CD4-positive, alpha-beta T cell treated with Interleukin-2 at 100 ng/mL for 4 hours (primary cell): ENCODE measurements at places on chromosomes 1 and 21.

DNA sequence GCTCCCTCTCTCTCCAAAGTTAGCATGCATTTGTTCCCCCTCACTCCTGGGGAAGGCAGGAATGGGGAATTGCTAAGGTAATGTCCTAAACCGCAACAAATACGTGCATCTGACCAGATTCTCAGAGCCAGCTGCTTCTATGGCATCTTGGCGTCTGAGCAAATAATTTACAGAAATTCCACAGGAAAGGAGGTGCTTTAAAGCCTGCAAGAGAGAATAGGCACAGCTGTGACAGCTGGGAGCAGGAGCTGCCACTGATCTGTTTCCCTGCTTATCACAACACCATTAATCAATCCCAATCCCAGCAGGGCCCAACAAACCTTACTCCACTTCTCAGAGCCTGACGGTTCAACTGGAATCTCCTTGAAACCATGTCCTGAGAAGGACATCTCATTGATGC lies 83.5 kb upstream of the ZNF281 start:
- no peak for DNase-seq

GRCh38 chr1:87169263-87169910 lies 159.3 kb upstream of the LMO4 start:
- no peak for DNase-seq

GRCh38 chr1:2637442-2638145 lies 4.8 kb upstream of the MMEL1 start:
- DNase-seq = no peak

GRCh38 chr1:50787266-50787665 lies 172.8 kb downstream of the FAF1 start:
- DNase-seq = no peak

DNA sequence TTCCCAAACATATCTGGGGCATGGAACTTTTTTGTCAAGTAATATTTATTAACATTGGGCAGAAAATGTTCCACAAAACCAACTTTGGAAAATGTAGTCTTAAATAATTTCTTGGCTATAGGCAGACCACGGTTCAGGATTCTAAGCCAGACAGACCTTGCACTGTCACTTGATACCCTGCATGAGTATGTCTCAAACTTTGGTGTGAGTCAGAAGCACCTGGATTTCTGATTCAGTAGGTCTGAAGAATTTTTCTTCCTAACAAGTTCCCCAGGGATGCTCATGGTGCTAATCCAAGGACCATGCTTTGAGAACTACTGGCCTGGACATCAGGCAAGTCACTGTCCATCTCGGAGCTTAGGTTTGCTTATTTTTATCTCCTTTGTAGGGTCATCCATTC lies 562.0 kb downstream of the PLPP3 start:
- DNase-seq = no peak

DNA sequence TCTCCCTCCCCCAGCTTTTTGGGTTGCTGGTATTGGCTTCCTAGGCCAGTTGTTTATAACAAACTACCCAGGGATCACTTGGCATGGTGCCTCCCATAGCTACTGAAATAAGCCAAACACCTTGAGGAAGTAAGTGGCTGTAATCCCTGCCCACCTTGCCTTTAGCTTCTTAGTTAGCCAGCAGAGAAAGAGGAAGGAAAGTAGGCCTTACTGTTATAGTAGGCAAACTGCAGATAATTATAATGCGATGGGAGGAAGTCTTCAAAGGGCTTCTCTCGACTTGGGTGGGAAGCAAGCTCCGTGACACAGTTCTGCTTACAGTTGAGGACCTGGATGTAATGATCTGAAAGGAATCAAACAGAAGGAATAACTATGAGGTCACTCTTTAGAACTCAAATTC lies 8.2 kb downstream of the P3H1 start:
- DNase-seq = no peak

GRCh38 chr1:178694923-178695525 lies 30.0 kb upstream of the RALGPS2 start:
- DNase-seq = no peak

GRCh38 chr1:86975993-86976550 lies 61.6 kb downstream of the HS2ST1 start:
- DNase-seq = no peak

DNA sequence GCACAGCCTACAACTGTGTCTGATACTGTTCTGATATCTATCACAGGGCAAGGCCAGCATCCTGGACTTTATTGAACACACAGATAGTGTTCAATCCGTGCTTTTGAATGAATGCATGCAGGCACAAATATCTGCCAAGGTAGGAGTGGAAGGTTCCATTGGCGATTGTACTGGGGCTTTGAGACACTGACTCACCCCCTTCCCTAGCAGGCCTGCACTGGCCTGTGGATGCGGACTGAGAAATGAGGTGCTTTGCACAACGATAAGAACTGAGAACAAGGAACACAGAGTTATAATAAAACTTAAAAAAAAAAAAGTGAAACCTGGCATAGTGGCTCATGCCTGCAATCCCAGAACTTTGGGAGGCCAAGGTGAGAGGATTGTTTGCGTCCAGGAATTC lies 62.4 kb upstream of the NGF start:
- DNase-seq = no peak

DNA sequence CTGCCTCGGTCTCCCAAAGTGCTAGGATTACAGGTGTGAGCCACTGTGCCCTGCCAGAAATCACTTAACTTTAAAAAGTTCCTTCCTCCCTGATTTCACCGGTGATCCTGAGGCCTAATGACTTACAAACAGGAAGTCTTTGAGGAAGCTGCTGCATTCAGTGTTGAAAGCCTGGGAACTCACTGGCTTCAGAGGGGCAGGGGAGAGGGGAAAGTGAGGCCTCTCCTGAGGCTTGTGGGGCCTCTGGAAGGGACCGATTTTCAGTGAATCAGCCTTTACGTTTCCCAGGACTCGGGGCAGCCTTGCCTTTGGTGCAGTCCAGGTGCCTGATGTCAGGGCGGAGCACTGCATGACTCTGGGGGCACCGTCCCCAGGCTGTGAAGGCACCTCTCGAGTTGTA lies 30.1 kb upstream of the ARHGEF10L start:
- no peak for DNase-seq

- DNase-seq = no peak
Observed at GRCh38 chr1:195345149-195345548, 1263.1 kb downstream of the KCNT2 start.

GRCh38 chr1:15446212-15446611 lies 8.0 kb downstream of the CTRC start:
- DNase-seq = no peak
